Naive thymus-derived CD4-positive, alpha-beta T cell (primary cell): ENCODE measurements at places on chromosomes 12 and 14. TPM values are rescaled to one million over a fixed set of nuclear protein-coding genes. Genes with fewer than 3 reads are reported as not detected.

The STYK1 gene
- not detected for total RNA-seq

The PLCZ1 gene
- not detected for total RNA-seq

The PLEKHH1 gene
- 0.37 TPM for total RNA-seq

The PTPRO gene
- total RNA-seq = 6.7 TPM

The TWF1 gene
- 26.7 TPM in 2 replicates for total RNA-seq

The SERPINA6 gene
- total RNA-seq = not detected in 2 replicates

The PDZRN4 gene
- not detected for total RNA-seq

The TAS2R30 gene
- total RNA-seq = 5.3 TPM

The RAD52 gene
- 34.9 TPM for total RNA-seq

The KLHL28 gene
- total RNA-seq = 37.5 TPM

The TNFAIP2 gene
- 5.0 TPM for total RNA-seq

The OTX2 gene
- not detected for total RNA-seq

The PLA2G1B gene
- 1.5 TPM for total RNA-seq

The KRT80 gene
- not detected for total RNA-seq

The ITGB7 gene
- total RNA-seq = 410 TPM

- no peak for DNase-seq
These were observed 79.2 kb downstream of the RASSF8 start for GRCh38 chr12:26037615-26038220.

DNA sequence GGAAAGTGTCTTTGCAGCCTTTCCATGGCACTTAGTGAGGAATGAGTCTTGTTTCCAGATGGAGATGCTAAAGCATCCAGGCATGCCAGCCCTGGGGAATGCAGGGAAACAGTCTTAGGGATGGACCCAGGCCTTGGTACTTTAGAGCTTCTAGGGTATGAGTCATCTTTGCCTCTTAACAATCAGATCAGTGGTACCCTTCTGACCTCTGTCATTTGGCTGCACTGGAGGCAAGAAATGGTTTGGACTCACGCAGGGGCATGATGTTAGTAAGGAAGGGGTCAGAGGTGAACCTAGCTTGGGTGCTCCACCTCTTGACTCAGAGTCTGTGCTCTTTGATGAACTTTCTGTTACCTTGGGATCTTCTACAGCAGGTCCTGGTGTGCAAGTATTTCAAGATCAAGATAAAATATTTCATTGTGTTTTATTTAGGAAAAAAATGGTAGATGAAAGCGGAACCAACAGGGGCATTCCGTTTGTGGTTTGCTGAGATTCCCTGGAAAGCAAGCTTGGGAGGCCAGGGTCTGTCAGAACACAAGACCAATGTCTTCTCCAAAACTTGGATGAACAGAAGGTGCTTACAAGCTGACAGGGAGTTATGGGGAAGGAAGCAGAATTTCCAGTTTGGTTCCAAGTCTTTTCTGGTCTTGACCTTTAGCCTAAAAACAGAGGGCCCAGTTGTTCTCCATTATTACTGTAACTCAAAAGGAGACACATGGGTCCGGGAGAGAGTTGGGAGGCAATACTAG, 216.2 kb downstream of the ZFP36L1 start:
- no peak for DNase-seq

DNA sequence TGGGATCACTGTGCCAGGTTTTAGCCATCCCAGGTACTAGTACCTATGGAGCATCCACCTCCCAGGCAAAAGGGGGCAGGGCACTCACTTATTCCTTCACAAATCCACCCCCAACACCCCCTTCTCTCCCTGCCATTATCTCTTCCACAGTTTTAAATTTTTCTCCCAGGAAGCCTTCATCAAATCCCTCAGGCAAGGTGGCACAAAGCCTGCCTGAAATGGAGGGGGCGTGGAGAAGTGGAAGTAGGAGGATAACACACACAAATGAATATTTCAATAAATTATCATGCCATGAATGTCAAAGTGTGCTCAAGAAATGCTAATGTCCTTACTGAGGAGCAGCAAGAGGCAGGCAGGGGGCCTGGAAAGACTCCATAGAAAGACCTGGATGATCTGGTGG, 4.7 kb upstream of the CHST11 start:
- DNase-seq = no peak

DNA sequence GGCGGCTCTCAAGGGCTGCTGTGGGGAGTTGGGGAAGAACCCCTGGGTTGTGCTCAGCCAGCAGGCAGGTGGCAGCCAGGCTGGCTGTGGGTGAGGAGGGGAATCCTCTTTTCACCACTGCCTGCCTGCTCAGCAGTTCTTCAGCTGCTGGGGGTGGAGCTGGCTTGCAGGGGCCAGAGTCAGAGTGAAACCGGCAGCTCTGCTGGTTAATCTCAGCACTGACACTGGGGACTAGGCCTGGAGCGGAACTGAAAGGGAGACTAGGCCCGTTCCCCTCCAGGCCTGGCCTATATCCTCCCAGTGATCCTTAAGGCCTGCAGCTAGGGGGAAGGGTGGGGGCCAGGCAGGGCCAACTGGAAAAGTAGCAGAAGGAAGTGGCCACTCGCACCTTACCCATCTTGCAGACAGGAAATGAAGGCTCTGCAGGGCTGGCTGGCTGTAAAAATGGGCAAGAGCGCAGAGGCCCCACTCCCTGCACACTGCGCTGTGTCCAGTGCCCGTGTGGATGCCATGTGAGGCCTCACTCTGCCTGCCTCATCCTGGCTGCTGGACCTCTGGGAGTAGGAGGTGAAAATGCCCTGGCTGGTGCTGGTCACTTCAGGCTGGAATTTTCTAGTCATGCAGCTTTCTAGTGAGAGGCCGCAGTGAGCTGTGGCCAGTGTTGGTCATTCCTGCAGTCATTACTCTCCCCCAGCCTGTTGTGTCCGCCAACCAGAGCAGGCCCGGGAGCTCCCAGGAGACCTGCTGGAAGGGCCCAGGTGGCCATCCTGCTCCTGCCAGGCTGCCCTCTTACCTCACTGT, 39.4 kb downstream of the SH2B3 start:
- peak; percentile 60 for DNase-seq

GRCh38 chr12:131860472-131861260, 32.5 kb downstream of the MMP17 start:
- peak; percentile 42 for DNase-seq

GRCh38 chr12:107992870-107993451, 136.1 kb upstream of the WSCD2 start:
- DNase-seq = no peak

GRCh38 chr12:122834921-122835749, at the start of gene HIP1R:
TSS of gene HIP1R (plus strand) at chr12:122835457. CDS start at chr12:122835551, 94 bp downstream.
- DNase-seq = peak; percentile 60

GRCh38 chr12:5088586-5089264, 45.0 kb downstream of the KCNA5 start:
- no peak for DNase-seq

GRCh38 chr12:127175361-127175760, 1091.6 kb upstream of the TMEM132C start:
- DNase-seq = no peak

DNA sequence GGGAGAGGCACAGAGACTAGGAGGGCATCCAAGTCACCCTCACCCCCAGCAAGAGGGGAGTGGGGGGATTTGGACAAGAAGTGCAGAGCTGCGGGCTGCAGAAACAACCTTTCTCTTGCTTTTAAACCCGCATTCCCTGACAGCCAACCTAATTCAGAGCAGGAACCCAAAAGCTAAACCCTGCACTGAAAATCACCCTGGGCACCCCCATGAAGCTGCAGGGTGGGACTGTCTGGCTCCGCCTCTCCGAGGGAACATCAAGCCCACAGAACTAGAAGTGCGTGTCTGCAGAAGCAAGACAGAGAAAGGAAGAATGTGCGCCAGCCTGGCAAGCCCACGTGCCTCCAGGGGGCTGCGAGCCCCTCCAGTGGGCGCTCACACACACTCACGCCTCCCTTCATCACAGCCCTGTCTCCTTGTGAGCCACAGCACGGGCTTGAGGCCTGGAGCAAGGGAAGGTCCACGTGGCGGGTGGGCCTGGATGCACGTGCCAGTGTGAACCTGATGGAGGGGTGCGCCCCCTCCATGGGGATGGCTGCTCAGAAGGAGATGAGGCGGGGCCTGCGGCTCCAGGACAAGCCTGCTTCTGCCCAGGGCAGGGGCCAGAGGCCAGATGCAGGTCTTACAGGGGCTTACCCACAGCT, 27.8 kb upstream of the PNMA1 start:
- DNase-seq = peak; percentile 54

DNA sequence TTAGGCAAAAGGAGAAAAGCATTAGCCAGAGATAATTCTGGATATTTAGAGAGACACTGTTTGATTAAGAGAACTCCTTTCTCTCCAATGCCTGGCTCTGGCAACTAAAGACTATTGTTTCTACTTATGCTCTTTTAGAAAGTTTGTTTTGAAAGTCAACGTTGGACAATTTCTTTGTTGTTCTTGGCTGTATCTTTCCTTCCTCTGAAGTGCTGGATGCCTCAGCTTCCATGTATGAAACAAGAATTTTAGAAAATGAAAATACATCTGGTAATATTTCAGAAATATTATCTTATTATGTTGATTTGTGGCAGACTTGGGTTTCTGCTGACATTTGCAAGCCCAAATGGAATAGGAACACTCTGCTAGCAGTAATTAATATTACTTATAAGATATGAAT, 382.6 kb downstream of the SNAPC1 start:
- DNase-seq = no peak

DNA sequence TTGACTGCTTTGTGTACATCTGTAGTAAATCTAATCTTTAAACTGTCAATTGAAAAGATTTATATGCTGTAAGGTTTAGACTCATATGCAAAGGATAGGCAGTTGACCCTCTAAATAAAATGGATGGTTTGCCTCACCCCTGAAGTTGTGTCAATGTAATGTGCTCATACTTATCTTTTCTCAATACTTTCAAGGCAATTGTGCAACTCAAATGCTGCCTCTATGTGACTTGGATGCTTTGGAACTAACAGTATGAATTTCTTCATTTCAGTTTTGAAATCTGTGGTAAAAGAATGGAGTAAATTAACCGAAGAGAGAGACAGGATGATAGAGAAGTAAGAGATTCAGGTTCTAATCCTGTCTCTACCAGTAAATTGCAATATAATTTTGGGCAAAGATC, 9.7 kb downstream of the PDE6H start:
- DNase-seq = no peak

- no peak for DNase-seq
These were observed 23.6 kb downstream of the PGAM5 start for GRCh38 chr12:132734206-132734605.

DNA sequence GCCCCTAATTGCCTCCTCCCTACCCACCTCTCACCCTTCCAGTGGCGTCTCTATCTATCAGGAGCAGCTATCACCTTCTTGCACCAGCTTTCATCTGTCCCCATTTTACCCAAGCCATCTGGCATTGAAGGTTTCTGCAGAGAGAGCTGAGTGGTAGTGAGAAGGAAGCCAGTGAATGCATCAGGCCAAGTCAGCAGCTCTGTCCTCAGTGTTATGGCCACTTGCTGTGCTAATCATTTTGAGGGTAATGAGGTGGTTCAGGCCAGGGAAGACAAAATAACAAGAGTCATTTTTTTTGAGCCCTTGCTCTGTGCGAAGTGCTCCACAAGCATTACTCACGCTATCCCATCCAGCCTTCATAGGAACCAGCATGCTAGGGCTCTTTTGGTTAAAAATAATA, 164.7 kb downstream of the SUDS3 start:
- DNase-seq = no peak

- no peak for DNase-seq
These were observed 310.7 kb downstream of the AEBP2 start for GRCh38 chr12:19749906-19750574.

- no peak for DNase-seq
These were observed 245.1 kb downstream of the SLC41A2 start for GRCh38 chr12:104712968-104713367.

- no peak for DNase-seq
These were observed 25.9 kb downstream of the SYNDIG1L start for GRCh38 chr14:74400031-74400685.

- DNase-seq = peak; percentile 47
These were observed 8.3 kb downstream of the LAG3 start for GRCh38 chr12:6780573-6780972.

- peak; percentile 29 for DNase-seq
These were observed 123.1 kb upstream of the FAR2 start for GRCh38 chr12:29025937-29026336.

- DNase-seq = no peak
These were observed 57.0 kb downstream of the OTOGL start for GRCh38 chr12:80156306-80156705.

DNA sequence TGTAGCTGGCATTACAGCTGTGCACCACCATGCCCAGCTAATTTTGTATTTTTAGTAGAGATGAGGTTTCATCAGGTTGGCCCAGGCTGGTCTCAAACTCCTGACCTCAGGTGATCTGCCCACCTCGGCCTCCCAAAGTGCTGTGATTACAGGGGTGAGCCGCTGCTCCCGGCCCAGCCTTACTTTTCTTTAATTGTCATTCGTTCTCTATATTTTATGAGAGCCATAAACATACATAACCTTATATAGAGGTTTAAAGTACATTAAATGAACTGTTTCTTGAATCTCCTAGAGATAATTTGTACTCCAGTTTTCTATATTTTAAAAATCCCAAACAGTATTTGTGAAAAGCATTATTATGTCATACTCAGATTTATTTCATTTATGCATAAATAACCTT, 98.6 kb downstream of the SYNE2 start:
- no peak for DNase-seq

DNA sequence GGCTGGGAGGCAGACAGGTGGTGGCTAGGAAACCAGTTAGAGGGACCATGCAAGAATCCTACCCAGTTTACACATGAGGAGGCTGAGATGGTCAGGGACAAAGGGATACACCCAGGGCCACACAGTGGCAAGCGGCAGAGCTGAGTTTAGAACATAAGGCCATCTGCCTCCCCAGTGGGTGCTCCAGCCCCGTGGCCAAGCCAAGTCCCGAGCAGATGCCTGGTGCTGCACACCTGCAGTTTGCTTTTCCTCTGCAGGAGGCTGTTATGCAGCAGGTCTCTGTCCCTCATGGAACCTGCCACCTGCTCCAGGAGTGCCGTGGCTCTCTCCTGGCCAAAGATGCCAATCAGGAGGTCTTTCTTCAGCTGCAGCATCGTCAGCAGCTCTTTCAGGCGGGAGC, 70.8 kb downstream of the SYNE3 start:
- DNase-seq = no peak

DNA sequence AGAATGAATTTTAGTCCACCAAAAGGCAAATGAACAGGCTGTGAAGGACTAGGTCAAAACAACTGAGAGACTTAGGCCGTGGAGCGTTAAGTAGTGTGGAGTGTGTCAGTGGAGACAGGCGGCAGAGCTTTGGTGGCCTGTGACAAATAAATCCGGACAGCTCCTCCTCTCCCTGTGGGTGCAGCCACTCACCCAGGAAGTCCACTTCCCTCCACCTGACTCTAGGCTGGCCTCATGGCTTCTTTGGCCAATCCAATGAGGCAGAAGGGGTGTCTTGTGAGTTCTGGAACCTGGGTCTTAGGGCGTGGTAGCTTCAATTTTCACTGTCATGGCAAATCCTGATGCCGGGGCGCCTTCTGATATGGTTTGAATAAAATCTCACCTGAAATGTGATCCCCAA, 180.9 kb upstream of the C14orf180 start:
- DNase-seq = no peak

DNA sequence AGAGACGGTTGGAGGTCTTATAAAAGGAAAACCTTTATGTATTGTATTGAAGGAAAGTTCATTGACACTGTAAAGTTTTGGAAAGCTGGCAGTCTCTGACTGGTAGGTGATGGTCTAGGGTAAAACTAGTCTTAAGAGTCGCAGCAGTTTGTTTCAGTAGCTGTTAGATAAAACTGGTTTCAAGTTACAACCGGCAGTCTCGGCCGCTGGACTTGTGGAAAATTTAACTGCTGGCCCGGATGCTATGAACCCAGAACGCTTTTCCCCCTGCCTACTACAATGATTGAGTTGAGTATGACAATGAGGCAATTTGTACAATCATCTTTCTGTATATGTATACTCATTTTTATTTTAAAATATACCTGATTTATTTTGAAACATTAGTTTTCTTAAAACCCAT, 1426.9 kb downstream of the AACS start:
- no peak for DNase-seq

GRCh38 chr14:22255017-22255950, 333.7 kb downstream of the DAD1 start:
- no peak for DNase-seq
